ENCODE measurements at places on chromosomes 3 and 15. TPM values are rescaled to one million over a fixed set of nuclear protein-coding genes. Genes with fewer than 3 reads are reported as not detected.

Gene ROBO1
- 8.6 TPM for total RNA-seq

Gene SH3GL3
- 0.40 TPM for total RNA-seq

GRCh38 chr3:52733256-52733891 lies 27.5 kb downstream of the SPCS1 start:
- H3K4me3 ChIP-seq = no peak overlapping the region
- DNase-seq = no peak
- H3K27ac ChIP-seq = no peak overlapping the region
- no peaks in the 10 kb centered on the region for H3K4me1 ChIP-seq
- H3K36me3 ChIP-seq = peaks cover 10% of the 10 kb centered on the region
- no peaks in the 10 kb centered on the region for H3K27me3 ChIP-seq

DNA sequence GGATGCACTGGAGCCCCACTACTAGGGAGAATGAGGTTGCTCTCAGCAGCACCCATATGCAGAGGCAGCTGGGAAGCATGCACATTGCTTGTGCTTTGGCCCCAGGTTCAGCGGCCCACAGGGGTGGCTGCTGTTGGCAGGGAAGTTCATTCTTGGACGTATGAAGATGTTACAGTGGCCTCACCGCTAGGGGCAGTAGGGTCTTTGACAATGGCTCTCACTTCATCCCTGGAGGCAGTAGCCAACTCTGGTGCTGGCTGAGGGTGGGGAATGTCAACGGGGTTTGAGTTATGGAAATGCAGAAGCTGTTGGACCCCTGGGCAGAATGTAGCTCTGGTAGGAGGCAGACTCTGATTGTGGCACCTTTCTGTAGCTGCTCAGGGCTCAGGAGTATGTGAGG lies 279.9 kb downstream of the SCAPER start:
- no peaks in the 10 kb centered on the region for H3K27me3 ChIP-seq
- H3K27ac ChIP-seq = no peak overlapping the region
- H3K4me3 ChIP-seq = no peak overlapping the region

GRCh38 chr3:72120806-72121778 lies 336.1 kb upstream of the PROK2 start:
- H3K27me3 ChIP-seq = no peaks in the 10 kb centered on the region
- no peak overlapping the region for H3K4me3 ChIP-seq
- DNase-seq = no peak
- no peaks in the 10 kb centered on the region for H3K4me1 ChIP-seq
- no peaks in the 10 kb centered on the region for H3K36me3 ChIP-seq

- no peaks in the 10 kb centered on the region for H3K4me1 ChIP-seq
- no peaks in the 10 kb centered on the region for H3K36me3 ChIP-seq
- H3K27me3 ChIP-seq = no peaks in the 10 kb centered on the region
- no peak overlapping the region for H3K27ac ChIP-seq
- H3K4me3 ChIP-seq = no peak overlapping the region
- no peak for DNase-seq
These were observed 27.6 kb upstream of the XYLB start for GRCh38 chr3:38318766-38319671.

GRCh38 chr3:125261031-125261430 lies 48.5 kb upstream of the SLC12A8 start:
- H3K4me1 ChIP-seq = no peaks in the 10 kb centered on the region
- no peaks in the 10 kb centered on the region for H3K36me3 ChIP-seq
- DNase-seq = no peak
- no peak overlapping the region for H3K27ac ChIP-seq
- H3K27me3 ChIP-seq = no peaks in the 10 kb centered on the region
- no peak overlapping the region for H3K4me3 ChIP-seq

DNA sequence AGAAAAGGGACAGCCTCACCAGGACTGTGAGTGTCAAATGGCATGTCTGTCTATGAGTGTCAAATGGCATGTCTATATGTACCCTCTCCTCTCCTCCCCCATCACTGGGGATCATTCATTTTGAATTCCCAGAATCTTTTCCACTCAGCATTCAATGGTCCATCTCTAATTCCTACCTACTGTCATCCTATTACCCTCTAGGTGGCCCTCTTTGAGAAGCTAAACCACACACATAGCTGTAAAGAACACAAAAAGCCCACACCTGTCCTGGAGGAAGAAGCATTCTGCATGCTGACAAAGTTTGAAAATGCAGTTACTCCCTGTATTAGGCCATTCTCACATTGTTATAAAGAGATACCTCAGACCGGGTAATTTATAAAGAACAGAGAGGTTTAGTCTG lies 46.2 kb upstream of the PYDC2 start:
- H3K27ac ChIP-seq = no peak overlapping the region
- H3K27me3 ChIP-seq = no peaks in the 10 kb centered on the region
- DNase-seq = no peak
- no peaks in the 10 kb centered on the region for H3K36me3 ChIP-seq
- no peak overlapping the region for H3K4me3 ChIP-seq

GRCh38 chr3:126912027-126912422 lies 70.9 kb upstream of the PLXNA1 start:
- H3K27me3 ChIP-seq = no peaks in the 10 kb centered on the region
- peaks cover 15% of the 10 kb centered on the region for H3K4me1 ChIP-seq
- no peak overlapping the region for H3K4me3 ChIP-seq
- no peaks in the 10 kb centered on the region for H3K36me3 ChIP-seq
- no peak for DNase-seq

Data from thyroid gland (tissue), 4 donors.